ENCODE measurements at places on chromosomes 2 and 18.

DNA sequence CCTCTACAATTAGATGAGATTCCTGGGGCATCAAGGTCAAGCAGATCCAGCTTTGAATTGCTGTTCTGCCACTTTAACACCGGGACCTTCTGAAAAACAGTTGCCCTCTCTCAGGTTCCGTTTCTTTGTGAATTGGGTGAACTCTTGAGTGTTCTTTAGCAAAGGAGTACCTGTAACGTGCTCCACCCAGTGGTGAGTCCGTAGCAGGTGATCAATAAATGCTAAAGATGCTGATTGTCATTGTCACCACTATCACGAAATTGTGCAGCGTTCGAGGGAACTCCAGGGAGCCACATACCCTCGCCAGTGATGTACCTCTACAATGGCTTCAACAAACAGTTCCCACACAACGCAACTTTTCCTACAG lies 81.9 kb downstream of the TCF7L1 start:
- ATAC-seq, result no peak

DNA sequence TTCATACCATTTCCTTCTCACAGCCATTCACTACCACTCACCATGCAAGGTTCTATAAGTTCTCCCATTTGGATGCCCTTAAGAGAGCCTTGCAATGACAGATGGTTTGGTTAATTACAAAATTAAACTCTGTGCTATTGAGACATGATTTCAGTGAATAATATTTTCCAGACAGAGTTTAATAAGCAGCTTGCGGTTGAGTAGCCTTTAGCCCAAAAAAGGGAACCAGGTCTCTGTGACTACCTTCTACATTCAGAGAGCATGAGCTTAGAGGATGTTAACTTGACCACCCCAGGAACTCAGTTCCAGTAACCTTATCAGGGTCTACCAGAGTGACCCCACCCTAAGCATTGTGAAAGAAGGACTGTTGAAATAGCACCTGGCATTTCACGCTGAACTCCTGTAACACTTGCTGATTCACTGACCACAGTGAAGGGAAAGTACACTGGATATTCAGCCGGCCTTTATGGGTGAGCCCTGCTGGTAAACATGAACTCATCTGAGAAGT lies 1173.1 kb upstream of the ZEB2 start:
- ATAC-seq, result peak; percentile 97

GRCh38 chr2:210072493-210072892 lies 70.1 kb downstream of the RPE start:
- ATAC-seq, result no peak

- ATAC-seq, result no peak
Measured at GRCh38 chr2:8633735-8634313, 48.0 kb upstream of the ID2 start.

DNA sequence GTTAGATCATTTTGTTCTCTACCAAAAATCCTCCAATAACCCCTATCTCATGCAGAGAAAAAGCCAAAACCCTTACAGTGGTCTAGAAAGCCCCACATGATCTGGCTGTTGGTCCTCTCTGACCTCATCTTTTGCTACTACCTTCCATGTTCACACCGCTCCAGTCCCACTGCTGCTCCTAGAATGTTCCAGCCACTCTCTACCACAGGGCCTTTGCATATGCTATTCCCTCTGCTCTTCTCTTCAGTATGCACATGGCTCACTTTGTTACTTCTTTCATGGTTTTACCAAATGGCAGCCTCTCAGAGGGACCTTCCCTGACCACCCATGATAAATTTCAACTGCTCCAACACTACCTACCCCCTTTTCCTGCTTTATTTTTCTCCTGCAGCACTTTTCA lies 193.5 kb upstream of the CCDC150 start:
- no peak for ATAC-seq

GRCh38 chr2:241199286-241199685 lies 10.8 kb downstream of the ANO7 start:
- no peak for ATAC-seq

GRCh38 chr2:28438532-28439063 lies 45.9 kb downstream of the FOSL2 start:
- no peak for ATAC-seq

DNA sequence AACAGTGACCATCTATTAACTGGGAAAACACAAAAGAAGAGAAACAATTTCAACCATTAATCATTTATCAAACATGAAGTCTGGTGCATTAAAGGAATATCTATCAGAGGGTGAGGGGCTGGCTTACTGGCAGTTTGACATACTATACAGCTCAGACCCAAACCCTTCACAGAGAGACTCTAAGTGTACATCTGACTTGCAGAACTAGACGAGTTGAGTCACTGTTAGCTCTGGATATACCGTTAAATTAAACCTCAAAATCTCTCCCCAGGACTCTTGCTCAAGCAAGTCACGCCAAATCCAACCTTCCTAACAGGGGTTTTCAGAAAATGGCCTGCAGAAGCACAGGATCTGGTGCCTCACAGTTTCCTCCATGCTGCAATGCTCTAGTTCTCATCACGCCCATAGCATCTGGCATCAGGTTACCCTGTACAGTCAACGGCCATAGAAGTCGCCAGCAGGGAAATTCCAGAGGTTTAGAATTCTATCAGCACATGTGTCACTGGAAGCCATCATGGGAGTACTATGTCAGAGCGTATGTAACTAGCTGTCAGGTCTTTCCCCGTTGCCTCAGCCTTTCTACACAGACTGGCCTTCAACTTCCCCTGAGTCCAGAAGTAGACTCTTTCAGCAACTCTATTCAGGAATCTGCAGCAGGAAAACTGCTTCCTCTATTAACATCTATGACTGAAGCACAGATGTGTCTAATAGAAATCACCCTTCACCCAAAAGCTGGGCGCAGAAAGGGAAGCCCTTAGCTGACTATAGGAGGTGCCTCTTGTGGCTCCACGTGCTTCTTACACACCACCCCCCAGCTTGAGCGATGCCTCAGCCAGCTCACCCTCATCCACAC lies 9.3 kb downstream of the TGOLN2 start:
- ATAC-seq, result peak; percentile 80

GRCh38 chr2:46942891-46943626 lies 27.5 kb upstream of the MCFD2 start:
- no peak for ATAC-seq

DNA sequence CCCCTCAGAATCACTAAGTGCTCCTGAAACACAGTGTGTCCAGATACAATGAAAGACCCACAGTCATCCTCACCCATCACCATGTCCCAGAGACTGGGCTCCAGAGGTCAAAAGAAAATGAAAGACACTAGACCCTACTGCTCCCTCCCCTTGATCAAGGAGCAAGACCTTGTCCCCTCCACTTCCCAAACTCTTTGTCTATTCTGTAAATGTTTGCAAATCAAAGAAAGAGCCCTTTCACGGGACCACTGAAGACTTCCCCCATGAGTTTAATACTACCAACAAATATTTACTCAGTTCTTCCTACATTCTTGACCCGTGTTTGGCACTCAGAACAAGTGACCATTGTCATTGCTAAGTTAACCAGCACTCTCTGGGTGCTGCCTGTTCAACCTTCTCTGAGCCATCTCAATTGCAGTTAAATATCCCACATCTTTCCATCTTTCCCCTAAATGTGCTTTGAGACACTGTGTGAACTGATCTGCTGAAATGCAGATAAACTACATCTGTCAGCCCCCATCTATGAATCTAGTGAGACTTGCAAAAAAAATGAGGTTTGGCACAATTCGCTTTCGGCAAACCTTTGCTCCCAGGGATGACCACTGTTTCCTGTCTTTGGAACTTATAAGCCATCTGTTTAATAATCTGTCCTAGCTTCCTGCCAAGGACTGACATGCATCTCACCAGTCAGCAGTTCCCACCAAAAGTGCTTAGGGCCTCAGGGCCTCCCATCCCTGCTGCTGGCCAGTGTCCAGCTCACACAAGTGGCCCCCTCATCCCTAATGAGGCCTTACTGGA lies 170.3 kb downstream of the GFPT1 start:
- ATAC-seq, result no peak

- ATAC-seq, result no peak
Measured at GRCh38 chr2:196435189-196435588, 204.3 kb upstream of the CCDC150 start.

DNA sequence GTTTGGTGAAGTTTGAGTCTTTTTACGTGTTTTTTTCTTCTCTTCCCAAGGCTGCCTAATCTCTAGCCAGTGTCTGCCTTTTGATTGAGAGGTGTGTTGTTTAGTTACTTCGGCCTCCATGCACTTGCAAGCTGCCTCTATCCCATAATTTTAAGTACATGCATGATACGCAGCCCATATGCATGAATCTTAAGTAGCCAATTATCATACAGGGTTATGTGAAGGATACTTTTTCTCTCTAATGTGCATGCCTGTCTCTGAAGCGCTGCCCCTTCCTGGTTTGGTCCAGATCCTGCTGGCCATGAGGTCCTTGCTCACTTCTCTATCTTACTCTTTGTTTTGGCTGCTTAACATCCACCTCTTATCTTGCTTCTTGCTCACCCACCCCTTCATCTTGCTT lies 73.9 kb upstream of the PID1 start:
- no peak for ATAC-seq

GRCh38 chr2:80395251-80395650 lies 90.7 kb upstream of the LRRTM1 start:
- no peak for ATAC-seq

DNA sequence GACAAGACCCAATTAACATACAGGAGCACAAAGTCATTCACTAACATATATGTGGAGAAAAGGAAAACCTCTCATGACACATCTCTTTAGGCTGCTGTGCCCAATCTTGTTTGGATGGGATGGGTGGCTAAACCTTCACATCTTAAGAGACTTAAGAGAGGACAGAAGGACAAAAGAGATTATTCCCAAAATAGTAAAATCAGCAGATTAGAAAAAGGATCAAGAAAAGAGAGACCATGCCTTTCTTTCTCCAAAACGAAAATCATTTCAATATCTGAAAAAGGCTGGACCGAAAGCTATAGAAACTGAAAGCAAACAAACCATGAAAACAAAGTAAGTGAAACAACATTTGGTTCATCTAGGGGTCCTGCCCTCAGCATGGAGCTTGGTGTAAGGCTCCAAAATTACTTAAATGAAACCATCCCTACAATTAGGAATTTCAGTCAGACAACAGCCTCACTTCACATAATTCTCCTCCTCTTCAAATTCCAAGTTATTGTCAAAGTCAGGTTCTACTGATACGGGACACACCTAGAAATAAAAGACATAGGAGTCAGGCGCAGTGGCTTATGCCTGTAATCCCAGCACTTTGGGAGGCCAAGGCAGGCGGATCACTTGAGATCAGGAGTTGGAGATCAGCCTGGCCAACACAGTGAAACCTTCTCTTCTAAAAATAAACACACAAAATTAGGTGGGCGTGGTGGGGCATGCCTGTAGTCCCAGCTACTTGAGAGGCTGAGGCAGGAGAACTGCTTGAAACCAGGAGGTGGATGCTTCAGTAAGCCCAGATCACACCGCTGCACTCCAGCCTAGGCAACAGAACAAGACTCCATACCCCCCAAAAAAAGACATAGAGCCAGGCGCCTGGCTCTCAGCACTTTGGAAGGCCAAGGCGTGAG lies 5.2 kb downstream of the STARD7 start:
- no peak for ATAC-seq

- peak; percentile 80 for ATAC-seq
Measured at GRCh38 chr18:72091369-72091768, 452.8 kb downstream of the CBLN2 start.

- ATAC-seq, result no peak
Measured at GRCh38 chr18:32389858-32390257, 80.8 kb downstream of the GAREM1 start.

- ATAC-seq, result peak; percentile 1
Measured at GRCh38 chr18:50287028-50287440, 458 bp downstream of the CXXC1 start.

- ATAC-seq, result no peak
Measured at GRCh38 chr18:6775702-6776101, 46.2 kb downstream of the ARHGAP28 start.

DNA sequence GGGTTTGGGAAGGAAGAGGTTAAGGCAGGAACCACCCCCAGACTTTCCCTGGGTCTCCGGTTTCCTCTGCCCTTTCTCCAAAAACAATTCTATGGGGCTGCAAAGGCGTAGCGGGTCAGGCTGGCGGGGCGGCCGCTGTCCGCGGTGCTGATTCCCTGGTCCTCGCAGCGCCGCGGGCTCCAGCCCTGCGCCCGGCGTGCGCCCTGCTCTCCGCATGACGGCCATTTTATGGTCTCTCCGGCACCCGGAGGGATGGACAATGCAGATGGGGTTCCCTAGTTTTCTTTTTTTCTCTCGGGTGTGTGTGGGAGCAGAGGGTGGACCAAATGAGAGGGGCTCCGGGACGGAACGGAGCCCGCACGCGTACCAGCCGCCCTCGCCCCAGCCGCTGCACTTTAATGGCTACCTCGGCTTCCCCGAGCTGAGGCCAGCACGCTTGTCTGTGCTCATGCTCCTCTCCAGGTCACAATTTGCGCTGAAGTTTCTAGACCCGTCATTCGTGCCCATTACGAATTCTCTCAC lies 1.6 kb downstream of the ST8SIA3 start:
- no peak for ATAC-seq

- no peak for ATAC-seq
Measured at GRCh38 chr2:236665101-236665500, 95.5 kb downstream of the ACKR3 start.

GRCh38 chr2:241224018-241224850 lies 35.8 kb downstream of the ANO7 start:
- ATAC-seq, result peak; percentile 44

DNA sequence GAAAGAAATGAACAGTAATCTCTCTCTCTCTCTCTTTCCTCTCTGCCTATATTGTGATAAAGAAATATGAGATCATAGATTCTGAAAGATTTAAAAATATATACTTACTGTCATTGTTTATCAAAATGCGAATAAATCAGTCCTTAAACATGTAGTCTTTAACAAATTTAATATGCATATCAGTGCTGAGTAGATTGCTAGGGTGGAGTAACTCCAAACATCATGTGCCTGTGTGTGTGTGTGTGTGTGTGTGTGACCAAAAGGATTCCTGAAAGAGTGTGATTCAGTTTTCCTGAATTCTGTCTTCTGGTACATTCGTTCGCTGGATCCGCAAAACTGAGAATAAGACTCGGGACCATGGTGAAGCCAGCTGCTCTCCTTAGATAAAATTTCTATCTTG lies 24.0 kb upstream of the DSEL start:
- no peak for ATAC-seq

GRCh38 chr18:67386032-67386431 lies 130.5 kb downstream of the DSEL start:
- no peak for ATAC-seq

GRCh38 chr2:162058973-162059668 lies 14.9 kb downstream of the DPP4 start:
- peak; percentile 69 for ATAC-seq

GRCh38 chr2:119697290-119698020 lies 18.5 kb downstream of the TMEM177 start:
- no peak for ATAC-seq
